Activated CD4-positive, alpha-beta T cell treated with anti-CD3 and anti-CD28 coated beads for 1 hour (primary cell): ENCODE measurements at places on chromosomes 12 and 14.

- DNase-seq, result no peak
Measured at GRCh38 chr14:68631394-68632053, 161.3 kb downstream of the ZFP36L1 start.

DNA sequence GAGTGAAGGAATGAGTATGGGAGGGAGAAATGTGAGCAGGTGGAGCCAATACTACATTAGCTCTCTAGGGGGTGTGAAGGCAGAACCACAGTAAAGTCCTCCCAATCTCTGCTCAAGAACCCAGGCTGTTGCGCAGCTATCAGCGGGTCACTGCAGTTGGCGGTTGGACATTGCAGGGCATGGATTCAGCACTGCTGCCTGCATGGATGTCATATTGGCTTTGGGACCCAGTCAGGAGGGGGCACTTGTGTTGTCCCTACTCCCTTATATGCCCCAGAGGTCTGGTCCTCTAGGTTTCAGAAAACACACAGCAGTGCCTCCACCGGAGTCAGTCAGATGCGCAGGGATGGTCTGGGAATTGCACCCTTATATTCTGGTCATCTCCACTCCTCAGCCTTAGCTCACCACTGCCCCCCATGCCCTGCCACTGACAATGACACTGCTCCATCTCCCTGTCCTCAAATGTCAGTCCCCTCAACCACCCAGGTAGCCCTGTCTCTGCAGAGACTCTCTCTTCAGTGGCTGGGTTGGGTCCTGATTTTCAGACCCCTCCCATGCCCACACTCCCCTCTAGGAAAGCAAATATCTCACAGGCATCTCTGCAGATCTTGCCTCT lies 9.6 kb downstream of the ZDHHC22 start:
- no peak for DNase-seq

- DNase-seq, result no peak
Measured at GRCh38 chr12:53561590-53561953, 54.3 kb upstream of the NPFF start.

DNA sequence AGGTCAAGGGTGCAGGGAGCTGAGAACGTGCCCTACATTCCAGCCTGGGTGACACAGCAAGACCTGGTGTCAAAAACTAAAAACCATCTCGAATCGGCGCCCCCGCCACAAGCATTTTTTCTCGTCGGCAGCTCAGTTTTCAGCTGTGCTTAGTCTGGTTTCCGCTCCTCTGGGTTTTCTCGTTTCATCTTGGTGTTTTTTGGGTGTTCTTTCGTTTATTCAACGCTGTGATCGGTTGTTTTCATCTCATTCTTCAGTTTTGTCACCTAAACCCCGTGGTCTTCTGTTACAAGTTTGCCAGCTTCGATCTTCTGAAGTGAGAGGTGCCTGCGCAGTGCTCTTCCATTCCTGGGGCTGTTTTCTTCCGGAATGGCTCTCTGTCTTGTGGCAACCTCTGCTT lies 41.4 kb downstream of the NOC4L start:
- no peak for DNase-seq

- DNase-seq, result no peak
Measured at GRCh38 chr12:969821-970220, 20.3 kb upstream of the RAD52 start.

DNA sequence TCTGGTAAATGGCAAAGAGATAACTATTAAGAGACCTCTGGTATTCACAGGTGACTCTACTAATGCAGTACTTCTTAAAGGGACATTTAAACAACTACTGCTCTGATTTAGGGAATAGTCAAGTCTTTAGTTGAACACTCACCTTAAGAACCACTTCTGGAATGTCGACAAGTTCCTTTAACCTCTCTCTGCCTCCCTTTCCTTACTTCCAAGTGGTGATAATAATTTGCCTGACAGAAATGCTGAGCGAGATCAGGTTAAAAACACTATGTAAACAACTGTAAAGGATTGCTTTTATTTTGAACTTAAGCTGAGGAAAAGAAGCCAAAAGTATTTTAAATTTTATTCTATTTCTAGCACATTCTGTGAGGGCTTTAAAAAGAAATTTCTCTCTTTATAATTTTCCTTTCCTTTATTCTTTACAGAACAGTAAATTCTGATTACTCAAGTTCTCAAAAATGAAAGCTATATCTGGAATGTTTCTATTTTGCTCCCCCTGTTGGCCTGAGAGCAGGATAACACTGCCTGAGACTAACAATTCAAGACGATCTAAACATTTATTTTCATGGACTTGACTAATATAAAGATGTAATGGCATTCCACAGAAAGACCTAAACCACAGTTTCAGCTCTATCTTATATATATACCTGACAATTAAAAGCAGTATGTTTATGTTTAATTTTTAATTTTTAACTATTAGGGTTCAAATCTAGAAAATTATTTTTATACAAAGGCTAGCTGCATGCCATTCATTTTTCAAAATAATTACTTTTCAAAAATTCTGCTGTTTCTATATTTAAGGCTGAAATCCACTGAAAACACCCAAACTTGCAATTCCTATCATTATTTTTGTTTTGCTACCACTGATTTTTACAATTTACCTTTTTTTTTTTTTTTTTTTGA lies 29.2 kb downstream of the ZCCHC8 start:
- DNase-seq, result no peak

DNA sequence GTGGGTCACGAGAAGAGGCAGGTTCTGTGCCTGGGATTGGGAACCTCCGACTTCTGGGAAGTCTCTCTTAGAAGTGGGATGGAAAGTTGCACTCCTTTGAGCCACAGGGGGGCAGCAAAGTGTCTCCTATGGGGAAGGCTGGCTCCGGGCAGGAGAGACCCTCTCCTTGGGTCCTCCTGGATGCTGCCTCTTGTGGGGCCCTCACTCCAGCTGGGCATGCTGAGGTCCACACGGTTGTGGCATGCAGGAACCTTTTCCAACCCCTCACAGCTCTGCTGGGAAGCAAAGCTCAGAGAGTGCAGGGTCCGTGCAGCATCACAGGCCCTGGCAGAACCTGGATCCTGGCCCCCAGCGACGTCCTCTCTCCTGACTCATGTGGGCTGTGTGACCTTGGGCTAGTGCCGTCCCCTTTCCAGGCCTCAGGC lies 17.4 kb downstream of the SDSL start:
- DNase-seq, result no peak

- no peak for DNase-seq
Measured at GRCh38 chr14:80428171-80428570, 216.9 kb upstream of the DIO2 start.

GRCh38 chr12:16076970-16077522 lies 165.9 kb downstream of the DERA start:
- DNase-seq, result no peak

GRCh38 chr12:97425802-97426491 lies 36.7 kb upstream of the RMST start:
- DNase-seq, result no peak
